Stimulated activated CD4-positive, alpha-beta T cell treated with anti-CD3 and anti-CD28 coated beads, TNF-alpha, amount 100 ng/mL, for 1 hour (primary cell): ENCODE measurements at places on chromosomes 13 and 19.

DNA sequence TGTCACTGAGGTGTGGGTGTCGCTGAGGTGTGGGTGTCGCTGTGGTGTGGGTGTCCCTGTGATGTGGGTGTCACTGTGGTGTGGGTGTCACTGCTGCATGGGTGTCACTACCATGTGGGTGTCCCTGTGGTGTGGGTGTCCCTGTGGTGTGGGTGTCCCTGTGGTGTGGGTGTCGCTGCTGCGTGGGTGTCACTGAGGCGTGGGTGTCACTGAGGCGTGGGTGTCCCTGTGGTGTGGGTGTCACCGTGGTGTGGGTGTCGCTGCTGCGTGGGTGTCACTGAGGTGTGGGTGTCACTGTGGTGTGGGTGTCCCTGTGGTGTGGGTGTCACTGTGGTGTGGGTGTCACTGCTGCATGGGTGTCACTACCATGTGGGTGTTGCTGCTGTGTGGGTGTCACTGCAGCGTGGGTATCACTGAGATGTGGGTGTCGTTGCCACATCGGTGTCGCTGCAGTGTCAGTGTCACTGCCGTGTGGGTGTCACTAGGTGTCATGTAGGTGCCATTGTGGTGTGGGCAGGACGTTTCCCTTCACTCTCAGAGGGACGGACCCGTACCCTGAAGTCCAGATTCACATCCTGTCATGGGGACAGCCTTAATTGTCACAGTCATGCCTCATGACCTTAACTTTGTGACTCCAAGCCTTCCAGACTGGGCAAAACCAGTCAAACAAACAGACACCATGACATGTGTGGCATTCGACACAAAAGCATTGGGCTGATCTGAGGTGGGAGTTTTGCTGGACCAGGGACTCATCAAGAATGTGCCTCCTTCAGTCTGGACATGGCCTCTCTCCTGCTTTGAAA lies 12.7 kb upstream of the GAS6 start:
- no peak for DNase-seq

- DNase-seq, result no peak
These were observed 10.6 kb downstream of the NANOS3 start for GRCh38 chr19:13887517-13887916.

- no peak for DNase-seq
These were observed 10.0 kb upstream of the FXYD3 start for GRCh38 chr19:35105411-35106290.

DNA sequence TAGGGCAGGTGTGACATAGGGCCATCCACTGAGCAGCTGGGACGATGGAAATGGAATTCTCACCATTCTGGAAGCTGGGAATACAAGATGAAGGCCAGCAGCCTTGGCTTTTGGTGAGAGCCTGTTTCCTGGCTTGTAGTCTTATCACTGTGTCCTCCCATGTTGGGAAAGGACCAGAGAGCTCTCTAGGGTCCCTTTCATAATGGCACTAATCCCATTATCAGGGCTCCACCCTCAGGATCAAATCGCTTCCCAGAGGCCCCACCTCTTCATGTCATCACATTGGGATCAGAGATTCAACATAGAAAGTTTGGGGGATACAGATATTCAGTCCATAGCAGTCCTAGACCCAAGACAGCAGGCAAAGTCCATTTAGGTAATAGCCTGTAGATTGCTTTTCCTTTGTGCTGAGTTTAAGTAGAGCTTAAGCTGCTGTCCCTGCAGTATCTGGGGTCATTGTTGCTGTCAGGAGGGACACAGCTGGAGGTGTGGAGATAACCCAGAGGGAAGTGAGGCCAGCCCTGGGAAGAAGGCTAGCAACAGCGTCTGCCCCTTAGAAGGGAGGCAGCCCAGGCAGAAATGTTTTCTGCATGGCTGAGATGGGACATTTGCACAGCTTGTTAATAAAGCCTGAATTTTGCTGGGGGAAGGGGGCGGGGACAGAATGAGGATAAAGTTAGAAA lies 136.5 kb upstream of the GPR12 start:
- DNase-seq, result no peak

DNA sequence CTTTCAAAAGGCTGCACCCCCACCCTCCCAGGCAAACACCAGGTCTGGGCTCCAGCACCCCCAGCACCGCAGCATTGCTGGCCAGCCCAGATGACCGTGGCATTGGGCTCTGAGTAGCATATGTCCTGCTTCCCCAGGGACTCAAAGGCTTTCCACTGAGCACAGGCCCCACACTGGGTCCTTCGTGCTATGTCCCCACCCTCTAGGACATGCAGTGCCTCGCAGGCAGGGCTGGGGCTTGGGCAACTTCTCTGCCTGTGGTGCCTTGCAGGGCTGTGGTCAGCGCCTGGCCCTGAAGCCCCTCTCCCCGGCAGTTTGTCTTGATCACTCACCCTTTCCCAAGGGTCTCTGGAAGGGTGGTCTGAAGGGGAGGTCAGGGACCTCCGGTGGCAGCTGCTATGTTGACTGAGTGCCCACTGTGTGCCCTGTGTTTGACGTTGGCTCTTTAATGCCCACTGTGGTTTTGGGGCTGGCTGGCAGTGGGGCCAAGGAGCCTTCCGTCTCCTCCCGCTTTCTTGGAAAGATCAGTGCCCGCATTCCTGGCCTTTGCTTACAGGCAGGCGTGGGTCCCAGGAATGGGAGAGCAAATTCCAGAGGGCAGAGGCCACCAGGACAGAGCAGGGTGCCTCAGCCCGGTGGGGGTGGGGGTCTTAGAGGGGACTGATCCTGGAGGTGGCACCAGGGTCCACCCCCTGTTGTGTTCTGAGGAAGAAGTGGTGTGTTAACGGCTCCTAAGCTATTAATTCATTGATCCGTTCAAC lies 20.3 kb upstream of the CRTC1 start:
- DNase-seq, result no peak

GRCh38 chr19:35512831-35513627 lies 420 bp downstream of the DMKN start:
- DNase-seq, result no peak

- DNase-seq, result no peak
These were observed 142.8 kb upstream of the PCDH9 start for GRCh38 chr13:67372868-67373464.

DNA sequence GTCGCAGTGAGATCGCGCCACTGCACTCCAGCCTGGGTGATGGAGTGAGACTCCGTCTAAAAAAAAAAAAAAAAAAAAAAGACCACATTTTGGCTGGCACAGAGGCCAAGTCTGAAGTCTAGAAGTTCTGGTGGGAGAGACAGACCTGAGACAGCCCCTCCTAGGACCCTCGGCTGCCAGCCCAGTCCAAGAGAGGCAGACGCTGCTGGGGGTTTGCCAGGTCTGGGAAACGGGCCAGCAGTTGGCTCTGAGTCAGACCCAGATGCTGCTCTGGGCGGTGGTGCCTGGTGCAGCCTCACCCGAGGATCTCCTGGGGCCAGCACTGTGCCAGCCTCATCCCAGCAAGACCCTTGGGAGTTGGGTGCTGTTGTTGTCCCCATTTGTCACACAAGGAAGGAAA lies 5.8 kb downstream of the FCHO1 start:
- DNase-seq, result no peak

GRCh38 chr13:74633734-74634133 lies 499.5 kb upstream of the KLF12 start:
- DNase-seq, result no peak

- no peak for DNase-seq
These were observed 43.1 kb downstream of the ZNF726 start for GRCh38 chr19:23957660-23958281.

DNA sequence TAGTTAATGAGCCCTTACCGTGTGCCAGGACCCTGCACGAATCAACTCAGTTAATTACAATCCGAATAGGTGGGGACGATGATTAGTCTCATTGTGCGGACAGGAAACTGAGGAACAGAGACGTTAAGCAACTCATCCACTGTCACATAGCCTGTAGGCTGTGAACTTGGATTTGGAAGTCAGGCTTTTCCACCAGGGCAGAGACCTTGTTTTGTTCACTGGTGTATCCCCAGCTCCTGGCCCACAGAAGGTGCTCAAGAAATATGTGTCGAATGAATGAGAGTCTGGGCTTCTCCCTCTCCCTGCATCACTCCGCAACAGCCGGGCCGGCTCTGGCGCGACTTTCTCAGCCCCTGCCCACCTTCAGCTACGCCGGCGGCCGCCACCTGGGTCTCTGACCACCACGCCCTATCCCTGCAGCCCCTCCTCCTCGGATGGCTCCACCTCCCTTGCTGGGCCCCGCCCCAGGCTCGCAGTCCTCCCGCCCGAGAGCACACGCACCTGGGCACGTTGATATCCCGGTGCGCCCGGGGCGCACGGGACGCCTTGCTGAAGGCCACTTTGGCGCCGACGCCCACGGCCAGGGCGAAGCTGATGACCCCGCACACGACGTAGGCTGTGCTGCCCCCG lies 1.3 kb downstream of the SHISA7 start:
- no peak for DNase-seq

DNA sequence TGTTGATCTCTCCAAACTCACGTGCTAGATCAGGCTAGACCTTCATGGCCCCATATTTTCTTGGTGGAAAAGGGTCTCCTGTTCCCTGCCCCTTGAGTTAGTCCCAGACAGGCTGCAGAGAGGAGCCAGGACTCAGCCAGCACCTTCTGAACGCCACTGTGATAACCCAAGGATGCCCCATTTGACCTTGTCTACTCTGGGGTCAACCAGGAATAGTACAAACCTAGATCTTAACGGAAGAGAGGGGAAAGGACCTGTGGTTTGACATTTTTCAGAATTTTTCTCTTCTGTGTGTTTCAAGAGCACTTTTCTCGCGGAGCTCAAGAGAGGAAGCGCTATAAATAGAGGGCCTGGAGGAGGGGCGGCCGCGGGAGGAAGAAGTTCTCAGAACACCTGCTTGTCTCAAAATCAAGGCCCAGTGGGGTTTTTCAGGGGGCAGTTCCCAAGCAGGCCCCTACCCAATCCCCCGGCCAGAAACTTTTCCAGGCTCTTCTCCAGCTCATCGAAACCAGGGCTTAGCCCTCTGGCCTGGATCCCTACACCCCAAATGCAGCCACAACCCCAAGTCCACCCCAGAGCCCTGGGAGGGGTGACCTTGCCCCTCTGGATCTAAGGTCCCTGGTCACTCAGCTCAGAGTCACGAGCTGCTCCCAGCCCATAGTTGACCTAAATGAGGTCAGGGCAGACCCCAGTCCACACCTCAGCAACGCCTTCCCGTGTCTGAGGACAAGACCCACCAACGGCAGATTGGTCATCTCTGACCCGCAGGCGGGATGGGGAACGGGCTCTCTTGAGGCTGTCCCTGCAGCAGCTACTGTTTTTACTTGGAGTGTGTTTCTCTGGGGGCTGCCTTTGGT lies 75.6 kb upstream of the TM9SF2 start:
- no peak for DNase-seq

- no peak for DNase-seq
These were observed 120.7 kb downstream of the RXFP2 start for GRCh38 chr13:31860002-31860401.

- no peak for DNase-seq
These were observed 392.6 kb downstream of the KLF5 start for GRCh38 chr13:73451221-73452029.

DNA sequence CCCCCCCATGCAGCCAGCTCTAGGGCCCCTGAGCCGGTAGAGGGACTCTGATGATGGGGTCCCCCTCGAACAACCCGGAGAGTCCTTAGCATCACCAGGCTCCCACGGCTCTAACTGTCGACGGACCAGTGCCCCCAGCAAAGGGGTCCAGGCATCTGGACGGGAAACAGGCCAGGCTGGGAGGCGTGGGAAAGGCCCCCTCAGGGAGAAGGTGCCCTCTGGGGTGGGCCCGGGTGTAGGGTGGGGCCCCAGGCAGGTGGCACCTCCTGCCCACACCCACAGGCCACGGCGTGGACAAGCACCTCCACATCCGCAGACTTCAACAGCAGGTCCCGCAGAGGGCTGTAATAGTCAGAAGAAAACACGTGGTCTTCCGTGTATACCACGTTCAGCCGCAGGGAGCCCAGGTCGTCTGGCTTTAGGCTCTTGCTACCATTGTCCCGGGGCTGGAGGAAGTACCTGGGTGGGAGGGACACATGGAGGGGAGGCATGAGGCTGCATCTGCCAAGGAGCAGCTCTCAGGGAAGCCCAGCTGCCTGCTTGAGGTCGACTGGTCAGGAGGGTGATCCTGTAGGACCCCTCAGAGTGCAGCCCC lies 44.7 kb upstream of the C13orf46 start:
- DNase-seq, result no peak

DNA sequence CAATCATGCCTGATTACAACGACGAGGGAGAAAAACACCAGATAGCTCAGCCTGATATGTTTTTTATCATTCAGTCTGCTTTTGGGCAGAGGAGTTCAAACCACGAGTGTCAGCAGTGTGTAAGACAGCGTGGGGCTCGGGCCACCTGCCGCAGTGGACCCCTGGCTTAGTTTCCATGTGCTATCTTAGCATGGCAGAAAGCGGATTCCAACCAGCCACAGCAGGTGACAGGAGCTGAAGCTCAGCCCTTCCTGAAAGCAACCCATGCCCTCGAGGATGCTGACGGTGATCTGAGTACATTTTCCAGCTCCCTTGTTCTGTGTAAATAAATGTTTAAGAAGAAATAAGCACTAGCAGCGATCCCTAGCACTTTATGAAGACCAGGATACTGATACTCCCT lies 32.2 kb upstream of the MBNL2 start:
- no peak for DNase-seq

- DNase-seq, result no peak
These were observed 4.8 kb downstream of the F2RL3 start for GRCh38 chr19:16893686-16893989.

GRCh38 chr19:38183251-38183897 lies 40.6 kb downstream of the DPF1 start:
- no peak for DNase-seq

- no peak for DNase-seq
These were observed 234.5 kb downstream of the DLEU7 start for GRCh38 chr13:50609011-50609410.

DNA sequence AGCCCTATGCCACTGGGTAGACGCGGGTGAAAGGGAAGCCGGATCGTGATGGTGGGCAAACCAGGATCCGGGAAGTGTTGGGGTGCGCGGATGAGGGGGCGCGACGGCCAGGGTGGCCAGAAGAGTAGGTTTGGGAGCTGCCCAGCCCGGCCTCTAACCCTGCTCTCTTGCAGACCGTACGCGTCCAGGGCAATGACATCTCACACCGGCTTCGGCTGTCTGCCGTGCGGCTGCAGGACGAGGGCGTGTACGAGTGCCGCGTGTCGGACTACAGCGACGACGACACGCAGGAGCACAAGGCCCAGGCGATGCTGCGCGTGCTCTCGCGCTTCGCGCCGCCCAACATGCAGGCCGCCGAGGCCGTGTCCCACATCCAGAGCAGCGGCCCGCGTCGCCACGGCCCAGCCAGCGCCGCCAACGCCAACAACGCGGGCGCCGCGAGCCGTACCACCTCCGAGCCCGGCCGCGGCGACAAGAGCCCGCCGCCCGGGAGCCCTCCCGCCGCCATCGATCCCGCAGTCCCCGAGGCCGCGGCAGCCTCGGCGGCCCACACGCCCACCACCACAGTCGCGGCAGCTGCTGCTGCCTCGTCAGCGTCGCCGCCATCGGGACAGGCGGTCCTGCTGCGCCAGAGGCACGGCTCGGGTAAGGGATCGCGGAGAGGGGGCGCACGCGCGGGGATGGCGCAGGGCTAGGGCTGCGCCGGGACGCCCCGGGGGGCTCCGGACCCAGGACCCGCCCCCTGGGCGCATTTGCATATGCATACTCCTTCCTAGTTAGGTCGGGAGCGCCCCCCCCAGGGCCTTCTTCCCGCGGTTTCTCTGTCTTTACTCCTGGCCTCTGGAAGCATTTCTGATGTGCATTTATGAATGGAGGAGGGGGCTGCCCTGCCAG lies 4.1 kb downstream of the VSTM2B start:
- no peak for DNase-seq
